HuH-7.5 (cell line): ENCODE measurements at places on chromosomes 5 and 9.

DNA sequence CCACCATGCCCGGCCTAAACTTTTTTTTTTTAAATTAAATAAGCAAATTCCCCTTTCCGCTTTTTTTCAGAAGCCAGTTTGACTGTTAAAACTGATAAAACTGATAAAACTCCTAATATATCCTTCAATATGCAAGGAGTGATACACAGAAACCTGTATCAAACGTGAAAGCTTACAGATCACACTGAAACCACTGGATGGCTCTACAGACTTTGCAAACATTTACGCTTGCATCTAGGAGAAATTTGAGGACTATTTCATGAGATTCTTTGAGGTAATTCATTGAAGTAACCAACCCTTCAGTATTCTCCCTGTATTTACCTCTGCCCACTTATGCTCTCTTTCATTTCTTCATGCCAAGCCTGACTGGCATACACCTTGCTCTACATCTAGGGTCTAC is 40.6 kb upstream of the CHD1 start:
- DNase-seq: no peak

DNA sequence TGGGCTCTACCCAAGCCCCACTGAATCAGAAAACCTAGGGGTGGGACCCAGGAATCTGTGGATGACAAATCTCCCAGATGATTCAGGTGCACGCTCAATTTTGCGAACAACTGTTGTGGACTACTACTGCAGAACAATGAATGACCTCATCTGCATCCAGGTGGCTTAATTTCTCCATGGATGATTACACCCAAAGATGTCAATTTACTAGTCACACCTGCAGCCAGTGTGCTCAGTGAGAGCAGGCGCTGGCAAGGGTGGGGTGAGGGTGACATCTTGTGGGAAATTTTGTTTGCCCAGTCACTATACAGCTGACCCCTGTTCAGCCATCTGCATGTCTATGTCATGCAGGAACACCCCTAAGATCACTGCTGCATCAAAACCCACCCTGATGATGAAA is 118.2 kb downstream of the ENTREP1 start:
- no peak for DNase-seq

- no peak for DNase-seq
Measured at GRCh38 chr9:114231273-114231672, 75.9 kb downstream of the COL27A1 start.

GRCh38 chr9:123090198-123090896 is 56.9 kb downstream of the GPR21 start:
- DNase-seq: no peak

- DNase-seq: no peak
Measured at GRCh38 chr9:35193762-35194161, 32.0 kb downstream of the UNC13B start.

GRCh38 chr5:68565427-68565826 is 349.9 kb downstream of the PIK3R1 start:
- DNase-seq: no peak

GRCh38 chr5:123132316-123132715 is 43.3 kb downstream of the PRDM6 start:
- DNase-seq: no peak

GRCh38 chr5:37554938-37555337 is 175.8 kb downstream of the WDR70 start:
- DNase-seq: peak; percentile 19
